ENCODE measurements at places on chromosomes 16 and 17.

- DNase-seq: no peak
Observed at GRCh38 chr16:15054357-15055140, 1.3 kb downstream of the NTAN1 start.

DNA sequence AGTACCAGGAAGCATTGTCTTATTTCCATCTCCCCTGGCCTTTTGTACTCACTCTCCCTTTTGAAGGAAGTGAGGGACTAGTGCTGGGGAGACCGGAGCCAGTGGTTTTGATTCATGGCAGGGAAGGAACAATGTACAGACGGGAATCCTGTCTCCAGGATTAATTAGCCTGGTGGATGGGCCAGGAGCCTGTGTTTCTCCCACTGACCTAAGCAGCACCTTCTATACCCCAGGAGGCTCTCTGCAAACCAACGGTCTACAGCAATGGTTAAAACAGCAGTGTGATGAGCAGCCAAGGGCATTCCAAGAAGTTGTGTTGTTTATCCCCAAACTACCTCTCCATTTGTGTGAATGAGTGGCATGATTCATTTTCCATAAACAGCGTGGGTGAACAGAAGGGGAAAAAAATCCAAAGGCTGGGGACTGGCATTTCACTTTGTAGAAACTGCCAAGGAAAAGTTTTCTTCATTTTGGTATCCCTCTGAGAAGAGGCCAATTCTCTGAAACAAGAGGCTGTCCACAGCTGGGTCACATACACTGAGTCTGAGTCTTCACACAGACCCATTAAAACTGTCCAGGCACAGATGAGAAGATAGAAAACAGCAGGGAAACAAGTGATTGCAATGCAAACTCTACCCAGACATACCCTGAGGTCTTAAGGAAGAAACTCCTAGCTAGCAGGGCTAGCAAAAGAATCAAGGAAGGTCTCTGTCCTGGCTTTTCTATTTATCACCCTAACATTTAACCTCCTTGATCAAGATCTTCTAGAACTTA is 18.1 kb downstream of the ANKFN1 start:
- DNase-seq: no peak

GRCh38 chr16:83933885-83934683 is 19.0 kb upstream of the OSGIN1 start:
- DNase-seq: no peak

DNA sequence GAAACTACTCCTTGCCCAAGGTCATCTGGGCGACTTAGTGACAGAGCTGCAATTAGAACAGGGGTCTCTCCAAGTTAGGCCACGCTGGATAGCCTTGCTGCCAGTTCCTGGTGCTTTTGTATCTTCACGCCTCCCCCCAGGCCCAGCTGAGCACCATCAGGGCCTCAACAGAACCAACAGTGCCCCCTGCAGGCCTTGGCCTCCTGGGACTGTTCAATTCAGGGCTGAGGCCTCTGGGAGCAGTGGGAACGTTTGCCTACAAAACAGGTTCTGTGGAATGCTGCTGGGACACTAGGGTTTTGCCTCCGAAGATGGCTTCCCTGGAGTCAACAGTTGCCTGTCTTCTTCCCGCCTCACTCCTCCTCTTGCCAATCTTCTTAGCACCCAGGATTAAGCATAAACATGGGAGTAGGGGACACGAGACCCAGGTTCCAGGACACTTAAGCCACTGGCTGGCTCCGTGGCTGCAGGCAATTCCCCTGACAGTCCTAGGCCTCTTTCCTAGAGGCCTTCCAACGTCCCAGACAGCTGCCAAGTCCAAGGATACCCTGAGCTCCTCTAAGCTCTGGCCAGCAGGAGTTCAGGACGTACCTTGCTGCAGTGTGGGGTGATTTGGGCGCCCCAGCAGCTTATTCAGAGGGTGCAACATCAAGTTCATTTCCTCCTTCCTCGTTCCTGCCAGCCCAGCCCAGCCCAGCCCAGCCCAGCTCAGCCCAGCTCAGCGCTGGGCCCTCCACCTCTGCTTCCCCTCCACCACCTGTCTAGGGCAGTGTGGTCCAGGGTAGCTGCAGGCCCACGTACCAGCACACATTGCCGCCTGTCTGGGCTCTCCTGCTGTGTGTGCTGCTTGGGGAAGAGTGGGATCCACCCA is 246.6 kb upstream of the RPL38 start:
- no peak for DNase-seq

DNA sequence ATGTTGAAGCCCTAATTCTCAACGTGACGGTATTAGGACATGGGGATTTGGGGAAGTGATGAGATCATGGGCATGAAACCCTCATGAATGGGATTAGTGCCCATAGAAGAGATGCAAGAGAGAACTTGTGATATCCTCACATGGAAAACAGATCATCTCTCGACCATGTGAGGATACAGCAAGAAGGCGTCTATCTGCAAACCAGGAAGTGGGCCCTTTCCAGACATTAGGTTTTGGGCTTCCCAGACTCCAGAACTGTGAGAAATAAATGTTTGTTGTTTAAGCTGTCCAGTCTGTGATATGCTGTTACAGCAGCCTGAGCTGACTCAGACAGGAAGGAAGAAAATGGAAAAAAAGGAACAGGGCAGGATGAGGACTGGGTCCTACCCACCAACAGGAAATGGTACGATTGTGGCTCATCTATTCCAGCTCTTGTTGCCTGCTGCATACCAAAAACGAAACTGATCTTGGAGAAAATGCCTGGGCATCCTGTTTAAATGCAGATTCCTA is 21.9 kb upstream of the SSTR2 start:
- no peak for DNase-seq

DNA sequence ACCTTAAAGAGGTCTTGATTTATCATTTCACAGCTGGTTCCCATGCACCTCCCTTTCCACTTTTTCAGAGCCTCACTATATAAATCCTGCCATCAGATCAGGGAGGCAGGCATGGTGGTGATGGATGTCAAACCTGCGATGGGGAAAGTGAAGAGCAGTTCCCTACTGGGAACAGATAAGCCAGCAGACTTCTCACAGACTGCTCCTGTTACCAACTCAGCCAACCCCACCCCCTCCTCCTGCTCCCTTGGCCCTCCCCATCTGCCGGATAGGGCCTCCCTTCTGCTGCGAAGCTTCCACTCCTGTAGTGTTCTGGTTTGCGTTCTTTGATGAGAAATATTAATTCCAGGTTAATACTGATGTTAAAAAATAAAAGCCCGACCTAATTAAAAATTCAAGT is 232.1 kb downstream of the STX8 start:
- no peak for DNase-seq

GRCh38 chr16:67533024-67533560 is 4.5 kb downstream of the RIPOR1 start:
- DNase-seq: no peak

- DNase-seq: no peak
Observed at GRCh38 chr16:81720973-81721906, 57.9 kb upstream of the PLCG2 start.

- no peak for DNase-seq
Observed at GRCh38 chr17:82112914-82113311, 14.9 kb upstream of the FASN start.

DNA sequence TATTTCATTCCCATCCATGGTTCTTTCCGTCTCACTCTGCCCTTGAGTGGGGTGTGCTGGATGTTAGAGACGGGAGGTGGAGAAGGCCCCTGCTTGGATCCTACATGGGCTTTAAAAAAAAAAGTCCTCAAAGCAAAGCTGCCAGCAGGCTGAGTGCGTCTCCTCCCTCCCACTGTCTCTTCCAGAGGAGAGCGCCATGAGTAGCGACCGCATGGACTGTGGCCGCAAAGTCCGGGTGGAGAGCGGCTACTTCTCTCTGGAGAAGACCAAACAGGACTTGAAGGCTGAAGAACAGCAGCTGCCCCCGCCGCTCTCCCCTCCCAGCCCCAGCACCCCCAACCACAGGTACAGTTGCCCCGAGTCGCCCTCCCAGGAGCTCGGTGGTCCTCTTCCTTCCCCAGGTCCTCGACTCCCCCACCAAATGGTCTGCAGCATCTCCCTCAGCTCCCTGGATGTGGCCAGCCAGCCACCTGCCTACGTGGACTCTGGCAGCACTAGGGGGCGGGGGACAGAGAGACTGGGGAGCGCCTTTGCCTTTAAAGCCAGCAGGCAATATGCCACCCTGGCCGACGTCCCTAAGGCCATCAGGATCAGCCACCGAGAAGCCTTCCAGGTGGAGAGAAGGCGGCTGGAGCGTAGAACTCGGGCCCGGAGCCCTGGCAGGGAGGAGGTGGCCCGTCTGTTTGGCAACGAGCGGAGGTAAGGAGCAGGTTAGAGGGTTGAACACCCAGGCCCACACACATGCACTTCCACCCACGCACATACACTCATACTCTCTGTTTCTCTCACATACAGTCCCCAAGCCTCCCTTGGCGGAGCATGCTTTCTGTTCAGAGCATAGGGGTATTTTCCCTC is 68.2 kb downstream of the PLD6 start:
- no peak for DNase-seq

DNA sequence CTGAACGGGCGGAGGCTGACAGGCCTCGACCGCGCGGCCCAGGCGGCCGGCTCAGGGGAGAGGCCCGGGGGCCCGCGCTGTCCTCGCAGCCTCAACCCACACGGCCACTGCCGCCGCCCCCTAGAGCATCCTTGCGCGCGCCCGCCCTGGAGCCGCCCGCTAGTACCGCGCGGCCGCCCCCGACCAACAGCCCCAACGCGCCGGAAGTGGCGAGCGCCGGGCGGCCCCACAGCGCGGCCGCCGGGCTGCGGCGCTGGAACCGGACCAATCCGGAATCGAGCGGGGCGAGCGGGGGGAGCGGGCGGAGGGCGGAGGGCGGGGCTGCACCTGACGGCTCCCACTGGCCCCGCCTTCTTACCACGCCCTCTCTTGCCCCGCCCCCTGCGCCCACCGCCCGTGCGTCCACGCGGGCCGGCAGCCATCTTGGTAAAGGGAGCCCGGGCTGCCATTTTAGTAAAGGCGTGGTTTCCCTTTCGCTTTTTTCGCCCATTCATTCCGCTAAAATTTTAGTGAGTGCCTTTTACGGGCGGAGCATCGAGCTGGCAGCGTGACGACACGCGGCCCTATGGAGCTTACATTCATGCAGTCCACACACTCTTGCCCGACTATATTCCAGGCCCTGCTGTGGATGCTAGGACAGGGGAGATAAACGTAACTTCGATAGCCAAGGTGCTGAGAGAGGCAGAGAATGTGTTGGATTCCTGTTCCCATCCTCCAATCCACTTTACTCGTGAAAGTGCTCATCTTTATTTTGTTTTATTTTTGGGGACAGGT is at the start of gene XPO6:
Gene XPO6 (minus strand): TSS at position 208 of the 774 bp plus-strand sequence. CDS start 597 bp downstream, outside the sequence.
- peak; percentile 74 for DNase-seq

DNA sequence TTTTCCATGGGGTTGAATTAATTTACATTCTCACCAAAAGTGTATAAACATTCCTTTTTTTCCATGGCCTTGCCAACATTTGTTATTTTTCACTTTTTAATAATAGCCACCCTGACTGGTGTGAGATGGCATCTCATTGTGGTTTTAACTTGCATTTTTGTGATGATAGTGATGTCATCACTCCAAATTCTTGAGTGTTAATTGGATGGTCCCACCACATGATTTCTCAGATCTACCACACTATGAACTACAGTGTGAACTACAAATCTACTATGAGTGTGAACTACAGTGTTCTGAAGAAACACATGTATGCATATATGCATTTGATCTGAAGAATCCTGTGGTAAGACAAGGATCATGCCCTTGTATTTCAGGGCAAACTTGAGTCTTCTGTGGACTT is 340.1 kb downstream of the ABCC12 start:
- DNase-seq: no peak

DNA sequence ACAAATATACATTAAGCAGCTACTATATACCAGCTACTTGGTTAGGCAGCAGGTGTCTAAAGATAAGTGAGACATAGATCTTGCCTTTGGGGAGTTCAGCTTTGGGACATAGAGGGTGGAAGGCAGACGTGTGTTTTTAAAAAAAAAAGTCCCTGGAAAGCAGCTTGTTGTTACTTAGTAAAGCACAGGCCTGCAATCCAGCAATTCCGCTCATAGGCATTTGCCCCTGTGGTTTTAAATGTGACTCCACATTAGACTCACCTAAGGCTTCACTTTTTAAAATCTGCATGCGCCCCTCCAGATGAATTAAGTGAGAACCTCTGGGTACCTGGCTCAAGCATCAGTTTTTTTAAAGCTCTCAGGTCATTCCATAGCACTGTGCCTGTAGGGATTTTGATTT is 7.2 kb upstream of the MLYCD start:
- DNase-seq: no peak

DNA sequence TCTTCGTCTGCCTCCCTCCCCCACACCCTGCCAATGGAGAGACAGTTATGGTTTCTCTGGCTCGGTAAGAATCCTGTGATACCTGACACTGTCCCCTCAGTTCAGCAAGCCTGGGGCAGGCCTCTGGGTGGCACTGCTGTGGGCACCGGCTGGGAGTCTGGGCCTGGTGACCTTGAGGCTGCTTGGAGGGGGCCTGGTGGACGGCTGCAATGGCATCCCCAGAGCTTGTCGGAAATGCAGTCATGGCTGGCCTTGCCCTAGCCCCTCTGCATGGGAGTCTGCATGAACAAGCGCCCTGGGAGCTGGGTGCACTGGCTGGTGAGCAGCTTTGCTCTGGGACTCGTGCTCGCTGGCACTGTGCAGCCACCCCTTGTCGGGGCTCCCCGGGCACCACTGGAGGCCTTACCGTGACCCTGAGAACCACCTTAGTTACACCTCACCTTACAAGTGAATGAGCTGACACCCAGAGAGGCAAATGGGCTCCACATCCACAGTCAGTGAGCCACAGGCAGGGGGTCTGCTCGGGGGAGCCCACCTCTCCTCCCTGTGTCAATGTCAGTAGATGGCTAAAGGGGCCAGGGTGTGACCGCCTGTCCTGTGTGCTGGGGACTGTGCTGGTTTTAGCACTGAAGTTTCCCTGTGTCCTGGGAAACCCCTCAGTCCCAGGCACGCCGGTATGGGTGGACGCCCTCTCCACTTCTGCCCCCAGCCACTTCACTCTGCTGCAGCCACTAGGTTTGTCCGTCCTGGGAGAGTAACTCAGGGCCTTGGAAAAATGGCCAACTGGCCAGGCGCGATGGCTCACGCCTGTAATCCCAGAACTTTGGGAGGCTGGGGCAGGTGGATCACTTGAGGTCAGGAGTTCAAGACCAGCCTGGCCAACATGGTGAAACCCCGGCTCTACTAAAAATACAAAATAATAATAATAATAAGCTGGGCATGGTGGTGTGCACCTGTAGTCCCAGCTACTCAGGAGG is 1.4 kb downstream of the LGALS3BP start:
- no peak for DNase-seq

GRCh38 chr17:16407911-16408588 is 7.3 kb upstream of the TRPV2 start:
- peak; percentile 45 for DNase-seq

GRCh38 chr17:75473246-75473645 is 16.8 kb downstream of the TMEM94 start:
- no peak for DNase-seq

- DNase-seq: no peak
Observed at GRCh38 chr16:9042964-9043680, 48.3 kb upstream of the HAPSTR1 start.
